T-helper 9 cell (primary cell): ENCODE measurements at places on chromosomes 5 and 9.

- no peak for DNase-seq
These were observed 212.5 kb downstream of the DEPDC1B start for GRCh38 chr5:60487476-60487875.

DNA sequence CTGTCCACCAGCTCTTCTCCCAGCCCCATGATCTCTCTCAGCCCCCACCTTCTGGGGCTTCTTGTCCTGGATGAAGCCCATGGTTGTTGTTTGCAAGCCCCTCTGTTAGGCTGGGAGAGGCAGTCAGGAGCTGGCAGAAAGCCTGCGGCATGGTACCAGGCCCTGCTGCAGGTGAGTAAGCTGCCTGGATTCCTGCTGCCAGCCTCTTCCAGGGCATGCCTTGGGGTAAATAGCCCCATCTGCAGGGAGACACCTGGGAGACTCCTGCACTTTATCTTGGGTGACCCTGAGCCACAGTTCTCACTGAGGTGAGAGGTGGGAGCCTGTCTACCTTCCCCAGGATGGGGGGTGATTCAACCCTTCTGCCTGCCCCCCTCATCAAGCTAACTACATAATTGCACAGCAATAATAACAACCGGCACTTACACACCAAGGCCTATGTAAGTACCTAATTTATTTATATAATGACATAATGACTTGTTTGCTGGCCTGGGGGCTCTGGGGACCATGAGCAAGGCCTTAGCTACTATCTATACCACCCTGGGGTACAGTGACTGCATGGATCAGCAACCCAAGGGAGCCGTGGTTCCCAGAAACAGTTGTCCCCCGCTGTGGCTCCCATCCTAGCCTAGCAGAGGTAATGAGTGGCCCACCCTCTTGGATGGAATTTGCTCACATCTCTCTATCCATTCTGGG lies 116.0 kb downstream of the PSD2 start:
- DNase-seq = no peak

- DNase-seq = no peak
These were observed 42.7 kb downstream of the SH3PXD2B start for GRCh38 chr5:172411484-172412072.

DNA sequence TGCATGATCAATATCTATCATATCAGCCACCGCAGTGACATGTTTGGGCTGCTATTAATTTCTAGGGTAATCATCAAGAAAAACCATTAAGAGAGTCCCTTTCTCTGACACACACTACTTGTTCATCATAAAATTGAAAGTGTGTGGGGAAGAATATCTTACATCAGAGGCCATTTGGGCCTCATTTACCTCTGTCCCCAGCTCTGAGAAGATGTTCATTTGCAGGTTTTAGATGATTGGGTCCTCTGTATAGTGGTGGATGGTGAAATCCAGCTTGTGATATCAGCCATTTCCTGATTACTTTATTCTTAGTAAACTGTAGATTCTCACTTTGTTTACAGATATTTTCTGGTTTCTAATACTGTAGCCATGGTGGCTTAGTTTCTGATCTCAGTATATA lies 29.8 kb upstream of the PJA2 start:
- DNase-seq = no peak

GRCh38 chr5:73321757-73322436 lies 126.7 kb downstream of the FOXD1 start:
- DNase-seq = no peak

DNA sequence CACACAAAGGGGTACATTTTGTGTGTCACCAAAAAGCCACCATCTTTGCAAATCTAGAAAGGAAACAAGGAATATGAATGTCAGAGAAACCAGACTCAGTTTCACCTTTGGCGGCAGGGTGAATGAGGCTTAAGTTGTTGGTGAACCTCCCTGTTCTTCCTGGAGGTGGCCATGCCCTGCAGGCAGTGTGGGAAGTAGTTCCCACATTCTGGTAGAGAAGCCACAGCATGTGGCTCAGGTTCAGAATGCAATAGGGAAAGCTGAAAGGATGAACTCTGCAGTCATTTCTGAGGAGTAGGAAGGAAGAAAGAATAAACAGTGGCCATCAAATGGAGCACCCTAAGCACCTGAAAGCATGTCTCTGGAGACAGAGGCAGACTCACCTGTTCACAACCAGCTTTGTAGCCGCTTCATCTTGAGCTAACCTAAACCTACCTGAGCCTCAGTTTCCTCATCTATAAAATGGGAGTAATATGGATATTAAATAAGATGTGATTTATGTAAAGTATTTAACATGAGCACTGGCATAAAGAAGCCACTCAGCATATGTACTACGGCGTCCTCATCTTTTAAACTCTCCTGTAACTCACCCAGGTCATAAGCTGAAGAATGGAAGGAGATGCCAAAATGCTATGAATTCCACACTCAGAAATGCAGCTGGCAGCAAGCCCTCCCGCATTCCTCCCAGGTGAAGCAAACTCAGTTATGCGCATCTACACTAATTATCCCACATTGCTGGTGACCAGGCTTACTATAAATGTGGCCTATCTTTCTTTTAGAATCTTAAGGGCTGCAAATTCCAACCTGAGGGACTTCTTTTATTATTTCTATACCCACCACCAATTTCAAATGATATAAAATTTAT lies 86.0 kb downstream of the ZNF608 start:
- no peak for DNase-seq

DNA sequence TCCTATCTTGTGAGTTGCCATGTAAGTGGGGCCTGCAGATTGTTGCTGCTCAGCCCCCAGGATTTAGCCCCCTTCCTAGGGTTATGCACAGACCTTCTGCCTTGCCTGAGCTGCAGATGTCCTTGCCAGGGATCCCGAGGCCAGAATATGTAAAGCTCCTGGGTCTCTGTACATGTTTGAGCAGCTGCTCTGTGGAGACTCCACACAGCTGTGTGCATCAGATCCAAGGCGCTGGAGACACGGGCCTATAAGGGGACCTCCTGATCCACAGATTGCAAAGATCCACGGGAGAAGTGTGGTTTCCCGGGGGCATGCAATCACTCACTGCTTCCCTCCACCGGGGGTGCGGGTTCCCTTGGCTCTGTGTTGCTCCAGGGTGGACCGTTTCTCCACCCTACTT lies 28.9 kb downstream of the TAF11L14 start:
- DNase-seq = no peak

- DNase-seq = no peak
These were observed 900.0 kb upstream of the CDH10 start for GRCh38 chr5:25544652-25545249.
